CD4-positive, alpha-beta T cell (primary cell): ENCODE measurements at places on chromosomes 11 and 22. TPM values are rescaled to one million over a fixed set of nuclear protein-coding genes. Genes with fewer than 3 reads are reported as not detected.

- H3K27ac ChIP-seq, result no peak overlapping the region
- H3K27me3 ChIP-seq, result no peaks in the 10 kb centered on the region
- no peaks in the 10 kb centered on the region for H3K36me3 ChIP-seq
- H3K4me1 ChIP-seq, result peaks cover 3% of the 10 kb centered on the region
- H3K4me3 ChIP-seq, result no peak overlapping the region
Observed at GRCh38 chr11:121029813-121030445, 6.0 kb downstream of the TBCEL start.

GRCh38 chr22:49881856-49882255 is 28.2 kb downstream of the ZBED4 start:
- H3K36me3 ChIP-seq, result peaks cover 37% of the 10 kb centered on the region
- no peaks in the 10 kb centered on the region for H3K27me3 ChIP-seq
- DNase-seq, result no peak
- H3K4me1 ChIP-seq, result peaks cover 16% of the 10 kb centered on the region

DNA sequence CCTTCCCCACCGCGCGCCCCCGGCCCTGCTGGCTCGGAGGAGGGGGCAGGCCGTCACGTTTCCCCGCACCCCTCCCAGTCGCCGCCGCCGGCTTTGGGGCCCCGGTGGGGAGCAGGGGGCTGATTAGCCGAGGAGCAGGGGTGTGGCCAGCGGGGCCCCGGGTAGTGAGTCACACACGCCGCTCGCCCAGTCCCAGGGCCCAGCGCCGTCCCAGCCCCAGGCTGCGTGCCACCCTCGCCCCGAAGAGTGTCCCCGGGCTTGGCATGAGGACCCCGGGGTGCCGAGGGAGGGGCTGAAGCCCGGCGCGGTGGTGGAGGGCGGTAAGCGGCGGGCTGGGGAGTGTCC is 34.4 kb downstream of the PRDM11 start:
- H3K27me3 ChIP-seq, result peaks cover 15% of the 10 kb centered on the region
- peaks cover 17% of the 10 kb centered on the region for H3K36me3 ChIP-seq
- H3K27ac ChIP-seq, result no peak overlapping the region
- H3K4me3 ChIP-seq, result no peak overlapping the region
- peaks cover 13% of the 10 kb centered on the region for H3K4me1 ChIP-seq

The CCDC89 gene
- not detected for total RNA-seq

The GGTLC3 gene
- 0.36 TPM for total RNA-seq

The CD3E gene
- 483 TPM for total RNA-seq

DNA sequence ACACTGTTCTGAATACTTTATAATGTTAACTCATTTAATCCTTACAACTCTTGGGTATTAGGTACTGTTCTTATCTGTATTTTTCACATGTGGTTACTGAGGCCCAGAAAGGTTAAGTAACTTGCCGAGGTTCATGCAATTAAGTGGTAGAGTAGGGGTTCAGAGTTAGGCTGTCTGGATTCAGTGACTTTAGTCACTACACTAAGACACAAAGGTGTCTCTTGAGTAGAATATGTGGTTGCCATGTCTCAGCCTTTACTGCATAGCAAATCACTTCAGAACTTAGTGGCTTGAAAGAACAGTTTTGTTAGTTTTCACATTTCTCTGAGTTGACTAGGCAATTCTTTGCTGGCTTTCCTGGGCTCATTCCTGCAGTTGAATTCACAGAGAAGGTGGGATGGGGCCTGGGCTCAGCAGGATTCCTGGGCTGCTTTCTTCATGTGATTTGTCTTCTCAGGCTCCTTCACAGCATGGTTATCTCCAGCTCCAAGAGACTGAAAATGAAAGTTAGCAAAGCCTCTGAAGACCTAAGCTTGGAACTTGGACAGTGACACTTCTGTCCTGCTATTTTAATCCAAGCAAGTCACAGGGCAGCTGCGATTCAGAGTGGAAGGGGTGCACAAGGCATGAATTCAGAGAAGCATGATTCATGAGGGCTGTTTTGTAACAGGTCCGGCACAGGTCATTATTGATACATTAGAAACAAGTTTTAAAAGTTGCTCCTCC is 68.3 kb downstream of the SPECC1L start:
- no peaks in the 10 kb centered on the region for H3K27me3 ChIP-seq
- no peaks in the 10 kb centered on the region for H3K4me1 ChIP-seq
- DNase-seq, result no peak
- H3K36me3 ChIP-seq, result peaks cover 77% of the 10 kb centered on the region

DNA sequence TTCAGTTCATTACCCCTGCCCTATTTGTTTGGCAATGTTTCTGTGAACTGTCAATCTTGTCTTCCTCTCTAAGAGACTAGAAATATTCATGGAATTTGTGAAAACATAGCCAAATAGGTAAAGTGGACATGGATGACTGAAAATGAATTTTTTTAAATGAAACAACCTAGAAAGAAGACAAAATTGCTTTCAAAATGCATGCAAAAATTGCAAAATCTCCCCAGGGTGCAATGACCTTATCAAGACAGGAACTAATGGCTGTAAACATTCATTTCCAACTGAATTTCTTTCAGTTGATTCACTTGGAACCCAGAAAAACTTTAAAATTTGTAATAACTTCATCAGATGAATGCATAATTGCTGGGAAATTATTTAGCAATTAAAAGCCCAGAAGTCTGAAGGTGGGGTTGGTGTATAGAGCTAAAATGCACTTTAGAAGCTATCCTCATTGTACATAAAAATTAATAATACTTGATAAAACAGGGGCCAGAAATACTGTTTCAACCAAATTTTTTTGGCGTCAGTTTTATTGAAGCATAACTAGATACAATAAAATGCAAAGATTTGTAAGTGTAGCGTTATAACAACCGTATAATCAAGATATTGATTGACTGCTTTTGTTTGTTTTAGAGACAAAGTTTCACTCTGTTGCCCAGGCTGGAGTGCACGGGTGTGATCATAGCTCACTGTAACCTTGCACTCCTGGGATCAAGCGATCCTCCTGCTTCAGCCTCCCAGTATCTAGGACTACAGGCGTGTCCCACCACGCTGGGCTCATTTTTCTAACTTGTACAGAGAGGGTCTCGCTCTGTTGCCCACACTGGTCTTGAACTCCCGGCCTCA is 27.6 kb upstream of the SLC35C1 start:
- H3K36me3 ChIP-seq, result no peaks in the 10 kb centered on the region
- H3K4me1 ChIP-seq, result peaks cover 13% of the 10 kb centered on the region
- H3K4me3 ChIP-seq, result no peak overlapping the region
- no peaks in the 10 kb centered on the region for H3K27me3 ChIP-seq

The POU2AF3 gene
- total RNA-seq, result not detected

The MS4A4E gene
- not detected for total RNA-seq

The OSM gene
- total RNA-seq, result 16.7 TPM

The GRIA4 gene
- not detected for total RNA-seq

GRCh38 chr22:36284171-36284571 is 31.2 kb downstream of the APOL1 start:
- peaks cover 37% of the 10 kb centered on the region for H3K4me1 ChIP-seq
- no peak for DNase-seq
- peaks cover 86% of the 10 kb centered on the region for H3K36me3 ChIP-seq

The OR8B12 gene
- total RNA-seq, result not detected

- no peak for DNase-seq
- H3K36me3 ChIP-seq, result no peaks in the 10 kb centered on the region
- H3K27ac ChIP-seq, result no peak overlapping the region
Observed at GRCh38 chr11:126790550-126791081, 210.0 kb downstream of the KIRREL3 start.

The ABCG4 gene
- not detected for total RNA-seq

DNA sequence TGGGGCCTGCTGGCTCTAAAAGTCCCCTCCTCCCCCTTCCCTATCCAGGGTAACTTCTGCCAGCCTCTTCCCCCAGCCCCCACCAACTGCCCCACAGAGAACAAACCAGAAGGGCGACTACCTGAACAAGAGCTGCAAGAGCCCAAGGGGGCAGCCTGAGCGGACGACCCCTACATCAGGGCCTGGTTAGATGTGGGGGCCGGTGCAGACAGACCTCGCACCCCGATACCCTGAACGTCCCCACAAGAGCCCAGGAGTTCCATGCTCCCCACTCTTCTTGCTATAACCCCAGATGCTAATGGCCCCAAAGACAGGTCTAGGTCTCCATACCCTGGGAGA is 20.7 kb downstream of the SUN2 start:
- no peak for DNase-seq
- H3K27ac ChIP-seq, result peak overlapping the region; percentile 22
- peaks cover 70% of the 10 kb centered on the region for H3K4me1 ChIP-seq

DNA sequence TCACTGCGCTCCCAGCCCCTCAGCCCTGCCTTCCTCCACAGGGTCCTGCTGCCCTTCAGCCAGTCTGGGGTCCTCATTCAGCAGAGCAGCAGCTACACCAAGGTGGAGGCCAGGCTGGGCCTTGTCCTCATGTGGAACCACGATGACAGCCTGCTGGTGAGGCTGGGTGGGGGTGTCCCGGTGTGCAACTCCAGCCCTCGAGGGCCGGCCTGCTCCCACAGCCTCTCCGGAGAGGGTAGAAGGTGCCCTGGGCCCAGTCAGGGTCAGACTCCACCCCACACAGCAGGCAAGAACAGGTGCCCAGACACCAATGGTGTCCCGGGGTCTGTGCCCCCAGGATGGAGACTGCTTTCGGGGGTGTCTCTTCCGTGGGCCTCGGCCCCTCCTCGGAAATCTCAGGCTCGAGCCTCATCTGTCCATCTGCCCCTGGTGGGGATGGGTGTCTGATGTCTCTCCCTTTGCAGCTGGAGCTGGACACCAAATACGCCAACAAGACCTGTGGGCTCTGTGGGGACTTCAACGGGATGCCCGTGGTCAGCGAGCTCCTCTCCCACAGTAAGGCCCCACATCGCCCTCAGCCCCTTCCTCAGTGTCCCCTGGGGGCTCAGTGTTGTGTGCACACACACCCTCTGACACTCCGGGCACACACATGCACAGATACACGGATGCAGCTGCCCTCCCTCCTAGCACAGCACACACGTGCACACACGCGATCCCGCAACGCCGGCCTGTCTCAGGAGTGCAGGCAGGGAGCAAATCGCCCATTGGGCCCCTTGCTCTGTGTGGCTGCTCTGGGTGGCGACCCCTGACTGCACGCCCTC is 4.9 kb downstream of the MUC5AC start:
- no peak overlapping the region for H3K4me3 ChIP-seq
- H3K4me1 ChIP-seq, result no peaks in the 10 kb centered on the region
- no peak overlapping the region for H3K27ac ChIP-seq
- no peak for DNase-seq
- no peaks in the 10 kb centered on the region for H3K36me3 ChIP-seq

The MUC15 gene
- not detected for total RNA-seq

DNA sequence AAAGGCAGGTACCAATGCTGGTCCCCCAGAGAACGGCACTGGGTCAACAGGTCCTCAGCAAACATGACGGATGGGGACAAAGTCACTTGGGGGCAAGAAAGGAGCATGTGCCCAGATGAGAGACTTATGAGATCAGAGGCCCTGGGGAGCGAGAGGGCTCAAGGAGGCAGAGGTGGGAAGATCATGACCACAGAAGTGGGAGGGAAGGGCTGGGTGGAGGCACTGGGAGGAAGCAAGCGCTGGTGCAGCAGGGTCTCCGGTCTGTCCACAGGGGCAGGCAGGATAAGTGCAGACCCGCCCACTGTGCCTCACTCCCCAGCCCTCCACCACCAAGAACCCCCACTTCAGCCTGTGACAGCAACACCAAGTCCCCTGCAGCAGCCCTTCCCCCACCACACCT is 10.9 kb downstream of the ELFN2 start:
- H3K27me3 ChIP-seq, result peaks cover 25% of the 10 kb centered on the region
- H3K27ac ChIP-seq, result no peak overlapping the region
- no peak overlapping the region for H3K4me3 ChIP-seq
- H3K36me3 ChIP-seq, result no peaks in the 10 kb centered on the region
- H3K4me1 ChIP-seq, result peaks cover 32% of the 10 kb centered on the region

GRCh38 chr11:36583667-36584066 is 10.6 kb upstream of the IFTAP start:
- no peak overlapping the region for H3K4me3 ChIP-seq
- no peaks in the 10 kb centered on the region for H3K4me1 ChIP-seq
- H3K27me3 ChIP-seq, result no peaks in the 10 kb centered on the region
- no peak overlapping the region for H3K27ac ChIP-seq
- no peak for DNase-seq

DNA sequence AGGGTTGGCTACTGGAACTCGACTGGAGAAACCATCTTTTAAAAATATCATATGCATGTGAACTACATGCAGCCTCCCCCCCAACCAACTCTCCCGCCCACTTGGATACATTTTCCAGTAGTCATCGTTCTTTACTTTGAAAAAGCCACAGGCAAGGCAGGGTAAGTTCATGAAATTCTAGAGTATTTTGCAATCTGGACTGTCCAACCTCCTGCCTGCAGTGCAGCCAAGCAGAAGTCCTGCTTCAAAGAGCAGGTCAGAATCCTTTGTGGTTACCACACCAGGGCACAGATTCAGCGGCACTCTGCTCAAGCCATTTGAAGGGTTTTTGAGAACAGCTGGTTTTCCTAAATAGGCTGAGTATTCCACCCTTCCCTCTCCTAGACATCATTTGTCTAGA is 12.1 kb downstream of the ELF5 start:
- DNase-seq, result no peak
- H3K27me3 ChIP-seq, result peaks cover 3% of the 10 kb centered on the region
- no peaks in the 10 kb centered on the region for H3K36me3 ChIP-seq

DNA sequence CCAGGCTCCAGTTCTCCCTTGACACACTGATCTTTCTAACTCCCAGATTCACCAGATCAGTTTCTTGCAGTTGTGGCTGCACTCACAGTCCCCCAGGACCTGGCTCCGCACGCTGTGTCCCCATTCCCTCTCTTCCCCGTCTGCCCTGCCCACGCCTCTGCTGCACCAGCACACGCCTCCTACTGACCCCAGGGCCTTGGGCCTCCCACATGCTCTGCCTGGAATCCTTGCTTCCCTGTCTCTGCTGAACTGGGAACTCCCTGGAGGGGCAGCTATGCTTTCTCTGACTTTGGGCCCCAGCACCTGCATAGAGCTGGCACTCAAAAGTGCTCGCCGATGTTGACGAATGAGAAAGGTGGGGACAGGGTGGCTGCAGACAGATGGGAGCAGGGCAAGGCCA is 68.9 kb downstream of the MYO7A start:
- H3K4me1 ChIP-seq, result no peaks in the 10 kb centered on the region
- no peaks in the 10 kb centered on the region for H3K27me3 ChIP-seq
- DNase-seq, result no peak
- H3K27ac ChIP-seq, result no peak overlapping the region
- no peaks in the 10 kb centered on the region for H3K36me3 ChIP-seq

The PRG3 gene
- total RNA-seq, result not detected

DNA sequence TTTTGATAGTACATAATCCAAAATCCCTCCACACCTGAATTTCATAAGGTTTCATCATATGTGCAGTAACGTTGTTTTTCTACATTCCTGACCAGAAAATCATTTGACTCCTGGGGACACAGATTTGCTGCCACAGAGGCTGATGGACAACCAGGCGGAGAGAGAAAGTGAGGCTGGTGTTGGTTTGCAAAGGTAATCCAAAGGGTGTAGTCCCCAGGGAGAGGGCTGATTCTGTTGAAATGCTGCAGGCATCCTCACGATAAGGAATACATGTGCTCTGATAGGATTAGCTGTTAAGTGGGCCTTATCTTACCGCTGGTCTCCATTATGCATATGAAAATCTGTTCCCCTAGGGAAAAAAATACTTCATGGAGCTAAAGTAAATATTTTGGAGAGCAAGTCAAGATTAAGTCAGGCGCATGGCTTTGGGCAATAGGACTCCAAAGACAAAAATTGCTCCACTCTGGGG is 8.1 kb downstream of the APOL6 start:
- H3K27ac ChIP-seq, result no peak overlapping the region
- DNase-seq, result no peak
- H3K4me3 ChIP-seq, result no peak overlapping the region
- peaks cover 49% of the 10 kb centered on the region for H3K36me3 ChIP-seq
- peaks cover 49% of the 10 kb centered on the region for H3K4me1 ChIP-seq
- no peaks in the 10 kb centered on the region for H3K27me3 ChIP-seq
